ENCODE measurements at places on chromosomes 6 and 20. TPM values are rescaled to one million over a fixed set of nuclear protein-coding genes. Genes with fewer than 3 reads are reported as not detected.

DNA sequence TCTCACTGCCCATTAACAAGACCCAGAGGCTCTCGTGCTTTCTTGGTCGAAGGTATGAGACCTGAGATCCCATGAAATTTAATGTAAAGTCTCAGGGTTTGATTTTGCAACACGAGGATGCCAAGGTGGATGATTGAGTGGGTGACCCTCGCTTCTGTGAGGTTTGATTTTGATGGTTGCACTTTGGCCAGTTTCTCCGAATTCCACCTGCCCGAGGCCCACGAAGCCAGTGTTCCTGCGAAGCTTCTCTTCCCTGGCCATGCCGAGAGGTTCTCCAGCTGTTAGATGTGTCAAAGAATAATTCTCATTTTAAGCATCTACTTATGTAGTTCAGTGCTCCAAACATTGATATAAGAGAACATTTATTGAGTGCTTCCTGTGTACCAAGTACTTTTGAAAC, at the start of gene KIF25:
Gene KIF25, plus strand, starts transcription at position 30 of the 400 bp plus-strand sequence. CDS start 31,915 bp downstream, outside the sequence.
- no peak for DNase-seq

- no peak for DNase-seq
These were observed 10.1 kb downstream of the SMIM28 start for GRCh38 chr6:138387577-138388368.

DNA sequence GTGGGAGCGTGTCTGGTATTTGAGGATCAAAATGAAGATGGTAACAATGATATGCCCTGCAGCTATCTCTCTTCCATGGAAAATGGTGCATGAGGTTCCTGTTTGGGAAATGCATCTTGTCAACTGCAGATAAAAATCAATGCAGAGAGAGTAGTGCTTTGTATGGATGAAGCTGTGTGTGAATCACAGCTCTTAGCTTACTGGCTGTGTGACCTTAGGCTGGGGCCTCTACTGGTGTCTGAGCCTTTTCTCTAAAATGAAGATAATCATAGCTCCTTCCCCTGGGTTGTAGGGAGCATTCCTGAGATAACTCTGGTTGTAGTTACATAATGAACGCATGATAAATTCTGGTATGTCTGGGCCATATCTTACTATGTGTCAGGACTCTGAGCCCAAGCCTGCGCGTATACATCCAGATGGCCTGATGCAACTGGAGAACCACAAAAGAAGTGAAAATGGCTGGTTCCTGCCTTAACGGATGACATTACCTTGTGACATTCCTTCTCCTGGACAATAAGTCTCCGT, 19.6 kb downstream of the ANGPT4 start:
- no peak for DNase-seq

GRCh38 chr6:161847628-161848027, 573.8 kb upstream of the AGPAT4 start:
- DNase-seq: no peak

Gene PROKR2
- not detected for polyA plus RNA-seq

Gene PRL
- not detected for polyA plus RNA-seq

- no peak for DNase-seq
These were observed 35.3 kb downstream of the VSTM2L start for GRCh38 chr20:37938181-37938750.

Gene MMP24
- 1.8 TPM for polyA plus RNA-seq

GRCh38 chr6:56102216-56102615, 145.2 kb downstream of the COL21A1 start:
- DNase-seq: no peak

DNA sequence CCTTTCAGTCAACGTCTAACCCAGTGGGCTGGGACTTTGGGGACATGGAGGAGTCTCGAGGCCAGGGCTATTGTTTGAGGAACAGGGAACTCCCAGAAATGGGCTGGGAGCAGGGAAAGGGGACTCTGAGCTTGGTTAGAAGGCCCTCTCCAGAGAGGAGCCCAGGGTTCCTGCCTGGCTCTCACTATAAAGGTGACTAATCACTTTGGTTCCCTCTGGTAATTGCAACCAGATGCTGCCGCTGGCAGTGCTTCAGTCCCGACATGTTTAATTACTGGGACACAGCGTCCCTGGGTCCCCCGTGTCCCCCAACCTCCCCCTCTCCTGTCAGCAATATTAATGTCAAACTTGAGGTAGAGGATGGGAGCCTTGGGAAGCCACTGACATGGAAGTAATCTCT, 5.0 kb upstream of the GDF5 start:
- no peak for DNase-seq

Gene CPXM1
- 278 TPM for polyA plus RNA-seq

- DNase-seq: no peak
These were observed 21.6 kb downstream of the TCF15 start for GRCh38 chr20:588476-588875.

DNA sequence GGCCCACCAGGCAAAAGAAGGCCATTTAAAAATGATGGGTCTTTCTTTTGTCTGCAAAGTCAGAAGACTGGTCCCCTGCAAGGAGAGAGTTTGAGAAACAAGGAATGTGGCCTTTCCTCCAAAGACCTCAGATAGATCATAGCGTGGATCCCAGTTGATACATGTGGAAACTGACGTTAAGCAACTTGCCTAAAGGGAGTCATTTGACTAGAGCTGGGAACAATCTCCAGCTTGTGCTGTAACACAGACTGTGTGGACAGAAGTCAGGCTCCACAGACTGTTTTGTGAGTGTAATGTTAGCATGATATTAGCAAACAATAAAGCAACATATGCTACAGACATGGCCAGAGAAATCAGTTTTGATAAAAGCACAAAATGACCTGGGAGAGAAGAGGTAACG, 140.4 kb upstream of the CITED2 start:
- no peak for DNase-seq

DNA sequence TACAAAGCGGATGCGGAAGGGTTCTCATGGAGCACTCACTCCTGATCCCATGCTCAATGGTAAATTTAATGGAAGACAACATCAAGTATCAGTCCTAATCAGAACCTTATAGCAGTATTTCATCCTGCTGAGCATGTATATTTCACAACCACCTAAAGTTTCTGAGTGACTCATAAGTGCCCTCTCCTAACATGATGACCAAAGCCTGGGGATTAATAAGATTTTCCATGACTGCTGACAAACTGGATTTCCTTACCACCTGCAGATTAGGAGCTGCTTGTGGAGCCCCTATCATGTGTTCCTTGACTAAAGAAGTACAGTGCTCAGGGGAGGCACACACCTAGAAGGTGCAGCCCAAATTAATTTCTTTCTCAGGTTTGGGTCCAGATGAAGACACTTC, 112.8 kb downstream of the INSM1 start:
- no peak for DNase-seq

DNA sequence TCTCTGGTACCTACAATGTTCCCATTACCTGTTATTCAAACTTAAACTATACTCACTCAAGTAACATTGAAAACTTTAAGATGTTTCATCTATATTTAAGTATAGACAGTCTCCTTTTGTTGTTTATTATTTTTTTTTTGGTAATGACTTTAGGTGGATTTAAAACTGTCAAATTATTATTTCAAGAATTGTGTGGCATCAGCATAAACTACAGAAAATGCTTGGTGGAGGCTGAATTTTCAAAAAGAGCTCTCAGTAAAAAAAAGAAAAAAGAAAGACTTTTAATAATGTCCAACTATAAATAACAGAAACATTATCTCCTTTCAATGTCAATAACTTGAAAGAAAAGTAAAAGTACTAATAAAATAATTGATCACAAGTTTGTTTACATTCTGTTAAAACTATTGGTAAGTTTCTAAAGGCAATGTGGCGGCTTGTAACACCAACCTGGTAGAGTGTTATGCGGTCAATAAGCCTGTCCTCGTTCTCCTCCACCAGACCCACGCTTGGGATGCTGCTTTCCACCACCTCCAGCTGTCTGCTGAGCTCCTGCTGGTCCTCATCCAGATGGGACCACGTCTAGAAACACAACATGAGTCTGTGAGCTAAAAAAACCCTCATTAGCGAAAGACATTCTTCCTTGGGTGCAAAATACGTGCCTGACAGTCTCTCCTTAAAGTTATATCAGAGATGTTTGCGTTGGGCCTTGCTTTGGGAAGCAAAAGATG, 400.6 kb downstream of the SYNE1 start:
- DNase-seq: no peak

DNA sequence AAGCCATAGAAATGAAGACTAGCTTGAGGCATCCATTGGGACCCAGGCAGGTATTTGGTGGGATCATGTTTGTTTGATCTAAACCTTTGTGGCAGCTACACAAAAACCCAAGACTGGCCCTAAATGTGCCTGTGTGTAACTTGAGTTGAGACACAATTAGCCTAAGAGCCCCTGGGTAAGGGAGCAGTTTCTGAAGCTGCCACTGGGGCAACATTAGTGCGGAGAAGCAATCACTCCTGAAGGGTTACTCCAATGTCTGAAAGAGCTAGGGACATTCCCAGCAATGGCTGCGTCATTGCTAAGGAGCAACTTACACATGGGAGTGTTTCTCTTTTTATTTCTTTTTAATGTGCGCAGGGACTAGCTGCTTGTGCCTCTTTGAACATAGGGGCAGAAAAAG, 67.9 kb upstream of the EEF1E1 start:
- DNase-seq: no peak

DNA sequence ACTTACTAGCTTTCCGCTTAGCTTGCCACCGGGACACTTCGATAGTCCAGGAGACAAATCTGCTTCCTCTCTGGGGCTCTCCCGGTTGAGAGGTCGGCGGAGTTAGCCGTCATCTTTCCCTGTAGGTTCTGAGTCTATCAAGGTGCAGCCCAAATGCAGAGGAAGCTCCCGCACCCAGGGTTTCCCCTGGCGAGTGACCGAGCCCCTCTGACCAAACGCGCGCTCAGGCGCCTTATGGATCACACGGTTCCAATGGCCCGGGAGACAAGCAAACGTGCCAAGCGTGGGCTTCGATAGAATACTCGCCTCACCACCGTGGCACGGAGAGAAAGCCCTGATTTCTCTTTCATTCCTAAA, 15.8 kb upstream of the FOXC1 start:
- no peak for DNase-seq

DNA sequence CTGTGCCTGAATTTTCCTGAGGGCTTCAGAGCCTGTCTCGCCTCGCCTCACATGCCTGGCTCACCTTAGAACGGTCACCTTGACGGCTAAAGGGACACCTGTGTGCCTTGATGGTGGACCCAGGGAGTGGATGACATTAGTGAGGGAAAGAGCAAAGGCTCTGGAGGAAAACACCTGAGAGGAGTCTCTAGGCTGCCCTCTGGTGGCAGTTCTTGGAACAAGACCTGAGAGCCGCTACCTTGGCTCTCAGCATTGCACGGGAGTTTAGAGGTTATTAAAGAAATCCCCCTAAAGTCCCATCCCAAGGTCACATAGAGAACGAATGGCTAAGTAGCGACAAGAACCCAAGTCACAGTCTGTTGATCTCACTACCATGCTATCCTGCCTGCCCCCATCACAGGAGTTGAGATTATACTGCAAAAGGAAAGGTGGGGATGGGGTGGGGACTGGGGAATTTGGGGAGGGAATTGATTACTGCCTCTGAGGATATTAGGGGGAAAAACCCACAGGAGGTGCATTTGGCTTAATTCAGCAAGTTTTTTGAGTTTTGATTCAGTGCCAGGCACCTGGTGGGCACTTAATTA, 7.9 kb upstream of the CDSN start:
- peak; percentile 43 for DNase-seq

DNA sequence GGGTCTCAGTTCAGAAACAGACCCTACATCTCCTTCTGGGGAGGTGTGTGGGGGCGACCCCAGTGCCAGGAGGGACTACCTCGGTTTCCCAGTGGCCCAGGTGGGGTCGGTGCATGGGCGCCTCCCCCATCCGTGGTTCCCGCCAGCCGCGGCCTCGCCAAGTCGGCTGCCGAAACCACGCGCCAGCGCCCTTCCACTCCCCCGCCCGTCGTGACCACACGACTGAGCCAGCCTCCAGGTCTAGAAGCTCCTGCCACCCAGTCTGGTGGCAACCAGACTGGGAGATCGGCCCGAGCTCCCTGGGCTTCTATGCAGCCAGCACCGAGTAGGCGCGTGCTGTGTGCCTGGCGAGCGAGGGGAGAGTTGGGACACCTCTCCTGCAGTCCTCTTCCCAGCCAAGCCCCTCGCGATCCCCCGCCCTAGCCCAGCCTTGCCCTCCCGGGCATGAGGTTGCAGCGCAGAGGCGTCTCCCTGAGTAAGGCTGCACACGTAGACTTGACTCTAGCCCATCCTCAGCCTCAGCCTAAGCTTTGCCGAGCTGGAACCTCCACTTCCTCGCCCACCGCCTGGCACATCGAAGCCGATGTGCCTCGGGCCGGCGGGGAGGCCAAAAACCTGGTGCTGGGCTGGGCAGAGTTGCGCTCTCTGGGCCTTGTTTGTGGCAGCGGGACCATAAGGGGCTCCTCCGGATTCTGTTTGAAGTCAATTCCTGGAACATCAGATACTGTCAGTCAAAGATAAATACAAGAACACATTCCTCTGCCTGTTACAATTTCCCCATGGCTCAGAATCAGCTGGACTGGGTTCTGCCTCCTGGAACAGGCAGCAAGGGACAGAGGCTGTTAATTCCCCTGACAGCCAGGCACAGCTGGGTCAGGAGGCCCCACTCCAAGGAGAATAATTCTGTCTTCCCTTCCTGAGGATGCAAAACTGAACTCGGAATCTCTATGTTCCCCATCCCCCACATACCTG, 1.5 kb upstream of the CPNE5 start:
- no peak for DNase-seq

Gene BMP7
- 89.4 TPM for polyA plus RNA-seq

Gene CRISP2
- 0.20 TPM for polyA plus RNA-seq

DNA sequence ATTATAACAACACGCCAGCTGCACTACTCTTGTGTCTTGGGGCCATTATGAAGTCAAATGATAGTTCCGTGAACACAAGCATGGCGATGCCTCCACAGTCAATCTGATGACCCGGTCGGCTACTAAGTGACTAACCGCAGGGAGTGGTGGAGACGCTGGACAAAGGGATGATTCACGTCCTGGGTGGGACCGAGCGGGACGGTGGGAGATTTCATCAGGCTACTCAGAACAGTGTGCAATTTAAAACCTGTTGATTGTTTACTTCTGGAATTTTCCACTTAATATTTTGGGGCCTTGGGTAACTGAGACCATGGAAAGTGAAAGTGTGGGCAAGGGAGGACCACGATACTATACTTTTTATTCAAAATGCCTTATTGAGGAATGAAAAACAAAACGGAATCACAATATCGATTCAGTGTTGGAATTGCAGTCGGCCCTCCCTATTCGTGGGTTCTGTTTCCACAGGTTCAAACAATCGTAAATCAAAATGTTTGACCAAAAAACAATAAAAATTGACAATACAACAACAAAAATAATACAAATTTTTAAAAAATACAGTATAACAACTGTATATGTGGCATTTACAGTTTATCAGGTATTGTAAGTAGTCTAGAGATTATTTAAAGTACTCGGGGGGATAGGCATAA, 66.5 kb downstream of the MYLK4 start:
- DNase-seq: no peak

GRCh38 chr6:29520232-29520631, 32.5 kb upstream of the MAS1L start:
- DNase-seq: no peak

Gene CGA
- not detected for polyA plus RNA-seq
